ENCODE measurements at places on chromosomes 13 and 19.

DNA sequence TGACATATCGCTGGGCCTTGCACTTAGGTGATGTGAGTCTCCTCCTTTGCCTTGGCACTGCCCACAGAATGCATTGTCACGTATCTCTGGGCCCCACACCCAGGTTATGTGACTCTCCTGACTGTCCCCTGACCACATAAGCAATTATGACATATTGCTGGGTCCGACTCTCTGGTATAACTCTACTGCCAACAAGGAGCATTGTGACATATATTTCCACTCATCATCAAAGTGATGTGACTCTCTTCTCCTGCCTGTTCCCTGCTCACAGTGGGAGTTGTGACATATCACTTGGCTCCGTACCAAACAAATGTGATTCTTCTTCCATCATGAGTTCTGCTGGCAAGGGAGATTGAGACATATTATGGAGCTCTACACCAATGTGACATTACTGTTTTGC, 15.4 kb upstream of the ZNF681 start:
- no peak for DNase-seq

GRCh38 chr13:56700324-56700723, 440.4 kb upstream of the PRR20A start:
- DNase-seq: peak; percentile 15

DNA sequence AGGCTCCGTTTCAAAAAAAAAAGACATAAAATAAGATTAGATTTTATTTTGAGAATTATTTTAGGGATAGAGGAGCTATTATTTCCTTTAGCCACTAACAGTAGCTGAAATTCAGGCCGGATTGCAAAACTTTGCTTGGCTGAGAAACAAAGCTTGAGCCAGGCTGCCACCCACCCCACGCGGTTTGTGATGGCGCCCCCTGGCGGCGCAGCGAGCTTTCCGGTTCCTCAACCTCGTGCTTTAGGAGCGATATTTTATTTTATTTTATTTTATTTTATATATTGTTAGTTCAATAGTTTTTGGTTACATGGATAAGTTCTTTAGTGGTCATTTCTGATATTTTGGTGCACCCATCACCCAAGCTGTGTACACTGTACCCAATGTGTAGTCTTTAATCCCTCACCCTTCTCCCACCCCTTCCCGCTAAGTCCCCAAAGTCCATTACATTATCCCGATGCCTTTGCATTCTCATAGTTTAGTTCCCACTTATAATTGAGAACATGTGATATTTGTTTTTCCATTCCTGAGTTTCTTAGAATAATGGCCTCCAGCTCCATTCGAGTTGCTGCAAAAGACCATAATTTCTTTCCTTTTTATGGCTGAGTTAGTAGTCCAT, 19.8 kb upstream of the CEACAM4 start:
- DNase-seq: no peak

- DNase-seq: no peak
Measured at GRCh38 chr13:98512774-98513665, 63.9 kb downstream of the STK24 start.

DNA sequence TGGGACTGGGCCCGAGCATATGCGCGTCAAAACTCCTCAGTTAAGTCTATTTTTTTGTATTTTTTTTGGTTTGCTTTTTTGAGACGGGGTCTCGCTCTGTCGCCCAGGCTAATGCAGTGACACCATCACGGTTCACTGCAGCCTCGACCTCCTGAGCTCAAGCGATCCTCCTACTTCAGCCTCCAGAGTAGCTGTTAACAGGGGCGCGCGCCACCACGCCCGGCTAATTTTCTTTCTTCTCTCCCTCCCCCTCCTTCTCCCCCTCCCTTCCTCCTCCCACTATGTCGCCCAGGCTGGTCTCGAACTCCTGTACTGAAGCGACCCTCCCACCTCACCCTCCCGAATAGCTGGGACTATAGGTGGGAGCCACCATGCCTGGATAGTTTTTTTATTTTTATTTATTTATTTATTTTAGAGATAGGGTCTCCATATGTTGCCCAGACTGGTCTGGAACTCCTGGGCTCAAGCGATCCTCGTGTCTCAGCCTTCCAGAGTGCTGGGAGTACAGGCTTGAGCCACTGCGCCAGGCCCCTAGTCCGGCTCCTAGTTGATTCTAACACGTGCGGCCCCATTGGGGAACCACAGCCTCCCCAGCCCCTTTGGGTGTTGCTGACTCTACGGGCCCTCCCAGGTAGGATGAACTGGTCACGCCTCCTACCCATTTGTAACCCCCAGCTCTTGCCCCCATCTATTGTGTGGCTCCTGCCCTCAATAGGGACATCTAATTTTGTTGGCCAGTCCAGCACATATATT, 806 bp upstream of the ZNF837 start:
- DNase-seq: no peak

DNA sequence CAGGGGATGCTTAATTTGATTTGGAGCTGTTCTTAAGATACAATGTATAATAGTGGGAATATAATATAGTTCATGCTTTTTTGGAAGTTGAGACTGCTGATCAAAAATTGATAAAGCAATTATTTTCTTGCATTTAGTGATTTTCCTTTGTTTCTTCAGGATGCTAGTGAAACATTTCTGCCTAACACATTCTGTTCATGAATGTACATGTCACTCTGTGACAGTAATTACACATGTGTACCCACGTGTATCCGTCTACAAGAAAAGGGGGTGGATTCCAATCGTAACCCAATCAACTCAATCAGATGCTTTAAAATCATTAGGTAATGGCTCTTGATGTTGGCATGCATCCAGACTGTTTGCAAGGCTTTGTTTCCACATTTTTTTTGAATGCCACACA, 5.0 kb upstream of the FRY start:
- DNase-seq: no peak

DNA sequence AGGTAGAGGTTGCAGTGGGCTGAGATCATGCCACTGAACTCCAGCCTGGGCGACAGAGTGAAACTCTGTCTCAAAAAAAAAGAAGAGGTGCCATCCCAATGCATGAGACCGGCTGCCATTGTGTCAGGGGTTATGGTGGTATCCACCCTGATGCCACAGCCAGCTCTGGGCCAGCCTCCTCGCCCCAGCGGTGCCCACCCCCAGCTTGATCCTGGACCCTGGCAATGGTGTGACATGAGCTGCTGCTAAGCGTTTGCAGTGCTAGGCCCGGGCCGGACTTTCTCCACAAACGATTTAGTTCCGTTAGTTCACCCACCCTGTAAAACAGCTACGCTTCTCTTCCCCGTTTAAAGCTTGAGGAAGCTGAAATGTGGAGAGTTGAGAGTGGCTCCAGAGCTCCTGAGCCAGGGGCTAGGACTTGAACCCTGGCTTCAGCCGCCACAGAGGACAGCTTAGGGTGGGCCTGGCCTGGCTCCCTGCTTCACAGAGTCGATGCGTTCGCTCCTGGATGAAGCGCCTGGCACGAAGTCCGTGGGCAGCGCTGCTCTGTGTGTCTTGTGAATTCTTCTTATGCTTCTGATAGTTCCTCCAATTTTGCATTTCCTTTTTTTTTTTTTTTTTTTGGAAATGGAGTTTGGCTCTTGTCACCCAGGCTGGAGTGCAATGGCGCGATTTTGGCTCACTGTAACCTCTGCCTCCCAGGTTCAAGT, 25.5 kb downstream of the NKPD1 start:
- DNase-seq: no peak

DNA sequence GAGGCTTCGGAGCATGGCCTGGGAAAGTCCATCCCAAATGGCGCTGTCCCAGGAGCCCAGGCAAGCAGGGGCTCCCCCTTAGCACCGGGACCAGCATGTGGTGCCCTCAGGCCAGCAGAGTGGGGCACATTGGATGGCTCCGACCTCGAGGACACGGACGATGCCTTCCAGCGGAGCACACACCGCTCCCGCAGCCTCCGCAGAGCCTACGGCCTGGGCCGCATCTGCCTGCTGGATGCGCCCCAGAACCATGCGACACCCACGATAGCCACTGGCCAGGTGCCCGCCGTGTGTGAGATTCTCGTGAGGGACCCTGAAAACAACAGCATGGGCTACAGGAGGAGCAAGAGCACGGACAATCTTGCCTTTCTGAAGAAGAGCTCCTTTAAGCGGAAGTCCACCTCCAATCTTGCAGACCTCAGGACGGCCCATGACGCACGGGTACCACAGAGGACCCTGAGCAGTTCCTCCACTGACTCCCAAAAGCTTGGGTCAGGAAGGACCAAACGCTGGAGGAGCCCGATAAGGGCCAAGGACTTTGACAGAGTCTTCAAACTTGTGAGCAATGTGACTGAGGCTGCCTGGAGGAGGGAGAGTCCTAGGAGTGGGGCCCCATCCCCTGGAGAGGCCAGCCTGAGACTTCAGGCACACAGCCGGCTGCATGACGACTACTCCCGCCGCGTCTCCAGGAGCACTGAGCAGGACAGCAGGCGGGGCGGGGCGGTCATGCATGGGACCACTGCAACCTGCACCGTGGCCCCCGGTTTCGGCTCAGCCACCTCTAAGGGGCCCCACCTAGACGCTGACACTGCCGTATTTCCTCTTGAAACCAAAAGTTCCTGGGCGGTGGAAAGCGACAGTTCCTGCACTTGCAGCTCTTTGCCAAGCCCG, 63.1 kb downstream of the SPATA13 start:
- DNase-seq: no peak

- no peak for DNase-seq
Measured at GRCh38 chr13:72556945-72557344, 170.5 kb downstream of the MZT1 start.

- DNase-seq: no peak
Measured at GRCh38 chr13:26873386-26873698, 112.8 kb upstream of the GPR12 start.

DNA sequence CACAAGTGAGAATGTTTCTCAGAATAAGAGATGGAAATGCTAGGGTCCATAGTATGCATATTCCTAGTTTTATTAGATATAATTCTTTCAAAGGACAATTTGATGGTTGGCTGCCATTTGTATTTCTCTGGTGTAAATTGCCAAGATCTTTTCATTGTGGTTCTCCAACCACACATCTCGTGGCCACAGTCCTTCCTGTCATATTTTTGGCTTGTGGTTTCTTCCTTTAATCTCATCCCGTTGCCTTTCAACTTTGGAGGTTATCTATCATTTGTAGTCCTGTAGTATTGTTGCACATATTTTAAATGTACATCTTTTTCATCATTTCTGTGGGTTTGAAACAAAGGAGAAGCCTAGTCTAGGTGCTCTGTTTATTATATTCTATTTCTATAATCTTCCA, 61.2 kb downstream of the WASF3 start:
- DNase-seq: no peak

GRCh38 chr13:111566567-111566966, 246.1 kb downstream of the TEX29 start:
- DNase-seq: no peak

- DNase-seq: peak; percentile 62
Measured at GRCh38 chr19:47446534-47447469, 24.9 kb downstream of the SLC8A2 start.

DNA sequence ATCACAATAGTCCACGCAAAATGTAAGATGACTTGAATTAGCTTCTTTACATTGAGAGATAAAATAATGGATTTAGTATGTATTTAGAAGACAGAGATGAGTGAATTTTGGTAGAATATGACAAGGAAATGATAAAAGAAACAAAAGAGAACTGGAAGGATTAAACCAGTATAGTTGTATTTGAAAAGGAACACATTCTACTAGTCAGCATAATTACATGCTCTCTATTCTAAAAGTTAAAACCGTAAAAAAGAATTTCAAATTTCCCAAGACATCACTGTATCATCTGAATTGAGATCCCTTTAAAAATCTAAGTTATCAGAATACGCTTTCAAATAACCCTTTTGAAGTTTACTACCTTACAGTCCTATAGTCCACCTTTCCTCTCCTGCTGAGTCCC, 1156.7 kb upstream of the PCDH9 start:
- no peak for DNase-seq

- DNase-seq: no peak
Measured at GRCh38 chr13:74871369-74872070, 610.4 kb downstream of the TBC1D4 start.

GRCh38 chr13:79943346-79944023, 397.4 kb downstream of the SPRY2 start:
- DNase-seq: no peak

DNA sequence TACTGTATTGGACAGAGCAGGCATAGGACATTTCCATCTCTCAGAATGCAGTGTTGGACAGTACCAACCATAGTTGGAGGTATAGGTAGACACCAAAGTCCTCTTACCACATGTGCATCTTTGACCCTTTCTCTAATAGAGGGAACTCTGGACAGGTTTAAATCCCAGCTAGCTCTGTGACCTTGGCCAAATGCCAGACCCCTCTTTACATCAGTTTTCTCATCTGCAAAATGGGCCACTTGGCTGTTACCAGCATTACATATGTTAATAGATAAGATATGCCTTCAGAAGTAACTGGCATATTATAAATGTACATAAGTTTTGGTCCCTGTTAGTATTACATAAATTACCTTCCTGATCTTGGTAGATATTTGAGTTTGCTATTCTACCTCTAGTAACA, 54.3 kb downstream of the CDK8 start:
- DNase-seq: no peak

DNA sequence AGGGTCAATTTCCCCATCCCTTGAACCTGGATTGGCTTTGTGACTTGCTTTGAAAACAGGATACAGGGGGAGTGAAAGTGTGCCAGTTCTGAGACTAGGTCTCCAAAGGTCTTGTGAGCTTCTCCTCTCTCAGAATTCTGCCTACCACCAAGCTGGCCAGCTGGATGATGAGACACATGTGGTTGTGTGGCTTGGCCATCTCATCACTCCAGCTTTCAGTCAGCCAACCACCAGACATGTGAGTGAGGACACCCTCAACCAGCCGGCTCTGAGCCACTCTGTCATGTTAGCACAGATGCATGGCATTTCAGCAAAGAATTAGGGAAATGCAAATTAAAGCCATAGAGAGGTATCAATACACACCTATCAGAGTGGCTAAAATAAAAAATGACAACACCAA, 29.5 kb downstream of the ENOX1 start:
- DNase-seq: no peak

DNA sequence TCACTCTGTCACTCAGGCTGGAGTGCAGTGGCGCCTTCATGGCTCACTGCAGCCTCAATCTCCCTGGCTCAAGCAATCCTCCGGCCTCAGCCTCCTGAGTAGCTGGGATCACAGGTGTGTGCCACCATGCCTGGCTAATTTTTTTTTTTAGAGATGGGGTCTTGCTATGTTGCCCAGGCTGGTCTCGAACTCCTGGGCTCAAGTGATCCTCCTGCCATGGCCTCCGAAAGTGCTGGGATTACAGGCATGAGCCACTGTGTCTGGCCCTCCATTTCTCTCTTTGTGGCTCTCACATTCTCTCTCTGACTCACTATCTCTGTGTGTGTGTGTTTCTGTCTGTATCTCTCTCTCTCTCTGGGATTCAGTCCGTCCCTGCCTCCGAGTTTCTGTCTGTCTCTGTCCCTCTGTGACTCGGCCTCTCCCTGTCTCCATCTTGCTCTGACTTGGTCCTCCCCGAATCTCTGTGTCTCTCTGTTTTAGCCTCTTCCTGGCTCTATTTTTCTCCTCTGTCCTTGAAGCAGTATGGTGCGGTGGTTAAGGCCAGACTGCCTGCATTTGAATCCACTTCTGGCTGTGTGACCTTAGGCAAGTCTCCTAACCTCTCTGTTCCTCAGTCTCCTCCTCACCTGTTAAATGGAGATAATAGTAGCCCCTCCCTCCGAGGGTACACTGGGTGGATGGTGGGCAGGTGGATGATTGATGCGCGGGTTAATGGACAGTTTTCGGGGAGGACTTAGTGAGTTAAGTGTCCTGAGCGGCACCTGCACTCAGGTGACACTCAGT, 11.0 kb downstream of the MEIS3 start:
- no peak for DNase-seq

GRCh38 chr13:48496271-48497161, 36.4 kb downstream of the RCBTB2 start:
- DNase-seq: no peak
